OCI-LY7 (cell line): ENCODE measurements at places on chromosomes 3 and 15.
A peak's percentile ranks its signal among the peaks of the same experiment; 100 is the strongest.

- peak; percentile 68 for DNase-seq
Observed at GRCh38 chr3:179929091-179929529, 107.6 kb downstream of the PEX5L start.

DNA sequence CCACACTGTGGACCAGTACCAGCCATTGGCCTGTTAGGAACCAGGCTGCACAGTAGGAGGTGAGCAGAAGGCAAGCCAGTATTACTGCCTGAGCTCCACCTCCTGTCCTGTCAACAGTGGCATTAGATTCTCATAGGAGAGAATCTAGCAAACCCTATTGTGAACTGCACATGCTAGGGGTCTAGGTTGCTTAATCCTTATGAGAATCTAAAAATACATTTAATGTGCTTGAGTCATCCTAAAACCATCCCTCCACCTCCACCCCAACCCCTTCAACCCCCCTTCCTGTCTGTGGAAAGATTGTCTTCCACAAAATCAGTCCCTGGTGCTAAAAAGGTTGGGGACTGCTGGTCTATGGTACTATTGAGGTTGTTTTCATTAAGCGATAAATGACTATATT lies 49.3 kb upstream of the KCNAB1 start:
- no peak for DNase-seq

- no peak for DNase-seq
Observed at GRCh38 chr15:70026991-70027390, 70.7 kb downstream of the TLE3 start.

GRCh38 chr3:33428734-33429133 lies 11.5 kb downstream of the UBP1 start:
- no peak for DNase-seq

GRCh38 chr3:124881976-124882697 lies 5.0 kb downstream of the ITGB5 start:
- DNase-seq: no peak

GRCh38 chr15:78306176-78306774 lies 6.9 kb upstream of the SKIC8 start:
- DNase-seq: no peak

GRCh38 chr3:118936811-118937210 lies 97.8 kb downstream of the IGSF11 start:
- no peak for DNase-seq

- no peak for DNase-seq
Observed at GRCh38 chr3:57184526-57184925, 15.3 kb downstream of the HESX1 start.
